ENCODE measurements at places on chromosomes 6 and 20. TPM values are rescaled to one million over a fixed set of nuclear protein-coding genes. Genes with fewer than 3 reads are reported as not detected.

Gene E2F3
- 8.5 TPM for total RNA-seq

Gene FHL5
- total RNA-seq = not detected

Gene RMND1
- 17.3 TPM for total RNA-seq

Gene TRIM15
- not detected for total RNA-seq

Gene CRISP3
- not detected for total RNA-seq

Measured in mammary microvascular endothelial cell (primary cell).